ENCODE measurements at places on chromosomes 6 and 20.

GRCh38 chr6:2674857-2675256 lies 75.9 kb downstream of the MYLK4 start:
- DNase-seq: no peak

DNA sequence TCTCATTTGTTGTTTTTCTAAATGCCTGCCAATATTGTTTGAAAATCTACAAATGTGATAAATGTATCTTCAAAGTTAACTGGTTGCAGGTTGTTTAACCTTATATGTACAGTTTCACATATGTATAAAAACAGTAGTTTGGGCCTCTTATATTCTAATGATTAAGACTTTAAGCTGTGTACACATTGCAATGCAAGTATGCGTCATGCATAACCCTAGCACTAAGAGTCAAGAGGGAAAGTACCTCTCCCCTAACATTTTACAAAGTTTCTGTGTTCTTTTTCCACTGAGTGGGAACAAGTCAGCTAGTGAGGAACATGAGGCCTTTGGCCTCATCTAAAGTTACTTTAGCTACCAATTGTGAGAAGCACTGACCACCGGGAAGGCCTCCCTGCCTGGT lies 25.7 kb upstream of the MICB start:
- DNase-seq: no peak

DNA sequence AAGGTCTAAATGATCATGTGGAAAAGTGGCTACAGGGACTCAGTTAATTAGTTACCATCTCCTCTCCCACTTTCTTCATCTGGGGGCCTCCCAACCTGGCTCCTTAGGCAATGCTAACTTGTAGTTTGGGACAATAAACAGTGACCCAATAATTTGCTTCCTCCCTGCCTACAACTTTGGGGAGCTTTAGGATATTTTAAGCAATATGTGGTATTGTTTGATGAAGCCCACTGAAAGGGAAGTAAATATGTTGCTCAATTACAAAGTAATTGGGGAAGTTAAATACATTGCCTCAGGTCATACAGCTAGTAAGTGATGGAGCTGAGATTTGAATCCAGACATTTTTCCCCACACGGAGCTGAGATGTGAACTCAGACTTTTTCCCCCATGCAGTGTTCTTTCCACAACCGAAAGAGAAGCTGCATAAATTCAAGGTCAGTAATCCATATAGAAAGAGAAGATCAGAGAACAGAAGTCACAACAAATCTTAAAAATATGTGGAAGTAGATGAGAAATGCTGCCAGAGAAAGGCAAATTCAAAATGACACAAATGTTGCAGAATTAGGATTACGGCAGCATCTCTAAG lies 26.6 kb downstream of the ZHX3 start:
- no peak for DNase-seq

DNA sequence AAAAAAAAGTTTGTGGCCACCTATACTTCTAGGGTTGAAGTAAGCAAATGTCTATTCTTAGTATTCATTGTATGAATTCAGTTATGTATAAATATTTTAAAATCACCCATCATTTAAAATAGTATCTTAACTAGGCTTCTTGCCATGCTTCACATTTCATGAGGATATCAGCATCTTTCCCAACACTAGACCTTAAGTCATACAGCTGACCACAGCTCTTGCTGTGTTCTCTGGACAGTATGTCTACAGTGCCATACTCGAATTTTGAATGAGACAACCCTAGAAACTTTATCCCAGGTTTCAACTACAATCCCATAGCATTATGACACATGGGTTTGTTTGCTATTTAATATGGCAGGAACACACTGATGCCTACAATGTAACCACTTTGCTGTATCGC lies 5.2 kb downstream of the TXNDC5 start:
- DNase-seq: no peak

GRCh38 chr6:145534989-145535388 lies 200.3 kb downstream of the EPM2A start:
- no peak for DNase-seq

Data from RKO (cell line).